ENCODE measurements at places on chromosomes 11 and 22.

DNA sequence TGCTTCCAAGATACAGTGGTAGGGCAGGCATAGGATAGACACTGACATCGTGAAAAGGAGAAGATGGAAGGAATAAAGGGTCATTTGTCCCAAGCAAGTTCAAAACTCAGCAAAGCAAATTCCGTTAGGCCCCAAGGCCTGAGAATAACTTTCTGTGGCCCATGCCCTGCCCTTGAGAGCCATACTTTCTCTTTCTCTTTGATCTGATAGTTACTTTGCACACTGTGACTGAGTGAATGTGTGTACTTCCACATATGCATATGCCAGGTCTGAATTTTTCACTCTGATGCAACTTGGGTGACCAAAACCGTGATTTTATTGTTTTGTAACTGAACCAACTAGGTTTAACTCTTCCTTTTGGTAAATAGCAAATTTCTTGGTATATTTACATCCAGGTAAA, 371.5 kb downstream of the RAB38 start:
- DNase-seq = no peak

DNA sequence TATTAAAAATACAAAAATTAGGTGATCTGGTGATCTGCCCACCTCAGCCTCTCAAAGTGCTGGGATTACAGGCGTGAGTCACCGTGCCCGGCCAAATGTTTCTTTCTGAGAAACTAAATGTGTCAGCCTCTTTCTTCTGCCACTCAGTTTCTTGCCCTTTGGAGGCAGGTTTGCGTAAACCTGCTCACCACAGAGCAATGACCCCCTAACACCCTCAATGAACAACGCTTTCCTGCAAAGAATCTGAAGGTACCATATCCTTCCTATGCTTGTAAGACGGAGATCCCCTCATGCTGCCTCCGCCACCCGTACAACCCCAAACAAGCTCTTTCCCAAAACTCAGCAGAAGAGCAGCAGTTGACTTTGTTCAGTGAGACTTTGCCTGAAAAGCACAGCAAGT, 38.7 kb upstream of the TTLL12 start:
- no peak for DNase-seq

- DNase-seq = no peak
Observed at GRCh38 chr11:76073724-76074123, 132.6 kb downstream of the WNT11 start.

GRCh38 chr11:75570559-75571139, 8.6 kb downstream of the SERPINH1 start:
- no peak for DNase-seq

DNA sequence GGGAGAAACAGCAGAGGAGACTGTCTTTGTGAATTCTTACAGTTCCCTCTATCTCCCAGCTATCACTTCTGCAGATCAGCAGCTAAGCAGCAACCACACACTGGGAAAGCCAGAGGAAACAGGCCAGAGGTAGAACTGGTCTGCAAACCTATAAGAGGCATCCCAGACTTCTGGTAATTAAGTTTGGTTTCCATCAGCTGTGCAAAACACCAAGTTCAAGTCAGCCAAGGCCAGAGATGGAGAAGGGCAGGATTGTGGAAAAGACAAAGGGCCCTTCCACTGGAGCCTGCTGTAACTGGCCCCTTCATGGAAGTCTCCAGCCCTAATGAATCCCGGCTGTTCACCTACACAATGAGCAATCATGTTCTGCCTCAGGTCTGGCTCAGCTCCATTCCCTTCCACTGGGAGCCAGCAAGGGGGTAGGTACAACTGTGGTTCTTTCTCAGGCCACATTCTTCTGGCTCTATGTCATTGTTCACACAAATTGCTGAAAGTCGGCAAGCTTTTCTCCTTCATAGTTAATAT, 4.6 kb upstream of the PAMR1 start:
- no peak for DNase-seq

DNA sequence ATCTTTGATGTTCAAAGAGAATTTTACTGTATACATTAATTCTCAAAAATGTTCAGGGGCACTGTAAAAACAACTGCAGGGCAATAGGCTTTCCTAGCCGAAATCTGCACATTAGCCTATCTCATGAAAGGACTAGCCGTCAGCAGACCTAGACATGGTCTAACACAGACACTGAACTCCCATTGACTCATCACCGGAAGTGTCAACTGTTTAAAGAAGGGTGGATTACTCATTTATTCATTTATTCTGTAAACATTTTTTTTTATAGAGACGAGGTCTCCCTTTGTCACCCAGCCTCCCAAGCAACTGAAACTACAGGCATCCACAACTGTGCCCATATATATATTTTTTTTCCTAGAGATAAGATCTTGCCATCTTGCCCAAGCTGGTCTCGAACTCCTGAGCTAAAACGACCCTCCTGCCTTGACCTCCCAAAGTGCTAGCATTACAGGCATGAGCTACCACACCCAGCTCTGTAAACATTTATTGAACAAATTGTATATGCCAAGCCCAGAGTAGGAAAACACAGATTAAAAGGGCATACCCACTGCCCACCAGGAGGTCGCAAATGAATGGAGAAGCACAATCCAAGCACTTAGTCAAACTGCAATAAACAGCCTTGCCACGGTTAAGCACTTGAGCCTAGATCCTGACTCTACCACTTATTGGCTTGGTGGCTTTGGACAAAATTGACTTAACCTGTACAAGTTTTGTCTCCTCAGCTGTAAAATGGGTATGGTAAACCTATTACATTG, 26.6 kb downstream of the RAB30 start:
- peak; percentile 41 for DNase-seq

DNA sequence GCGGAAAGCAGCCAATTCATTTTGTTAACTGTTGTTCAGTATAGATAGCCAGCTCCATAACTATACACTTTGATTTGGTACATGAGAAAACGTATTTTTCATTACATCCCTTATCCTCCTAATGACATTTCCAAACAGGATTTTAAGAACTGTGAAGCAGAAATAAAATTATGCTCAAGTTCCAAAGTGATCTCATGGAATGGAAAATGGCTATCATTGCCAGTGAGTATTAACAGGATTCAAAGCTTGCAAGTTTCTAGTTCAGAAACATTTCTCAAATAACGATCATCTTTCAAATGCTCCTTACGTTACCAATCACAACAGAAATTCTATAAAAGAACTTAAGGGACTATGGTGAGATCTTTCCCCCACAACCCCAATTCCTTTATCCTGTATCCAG, 53.7 kb downstream of the CADM1 start:
- DNase-seq = no peak

- DNase-seq = peak; percentile 32
Observed at GRCh38 chr11:17244046-17244445, 32.5 kb upstream of the NUCB2 start.

- DNase-seq = peak; percentile 58
Observed at GRCh38 chr22:28674121-28674563, 5.5 kb downstream of the TTC28 start.

GRCh38 chr22:35995348-35995747, 33.3 kb downstream of the RBFOX2 start:
- DNase-seq = no peak

GRCh38 chr11:27496461-27496860, 10.1 kb downstream of the LIN7C start:
- no peak for DNase-seq

DNA sequence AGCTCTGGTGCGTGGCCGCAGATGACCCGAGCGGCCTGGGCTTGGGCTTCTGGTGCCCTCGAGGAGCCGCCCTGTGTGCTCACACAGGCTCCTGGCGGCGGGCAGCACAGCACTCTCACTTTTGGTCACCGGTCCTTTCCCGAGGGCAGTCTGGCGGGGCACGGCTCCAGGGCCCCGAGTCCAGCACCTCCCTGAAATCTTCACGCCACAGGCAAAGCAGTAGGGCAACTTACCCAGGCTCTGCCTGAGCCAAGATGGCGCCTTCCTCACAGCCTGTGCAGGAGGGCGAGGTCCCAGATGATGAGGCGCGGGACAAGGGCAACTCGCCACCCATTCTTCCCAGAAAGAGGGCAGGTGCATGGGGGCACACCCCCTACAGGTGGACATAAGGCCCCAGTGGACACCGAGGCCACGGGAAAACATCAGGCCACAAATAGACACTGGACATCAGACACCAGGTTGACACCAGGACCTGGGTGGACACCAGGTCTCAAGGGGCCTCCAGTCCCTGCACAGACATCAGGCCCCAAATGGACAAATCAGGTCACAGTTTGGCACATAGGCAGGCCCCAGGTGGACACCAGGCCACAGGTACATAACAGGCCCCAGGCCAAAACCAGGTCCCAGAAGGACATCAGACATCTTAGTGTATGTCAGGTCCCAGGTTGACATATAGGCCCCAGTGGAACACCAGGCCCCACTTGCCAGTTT, 57.6 kb upstream of the SEPTIN5 start:
- no peak for DNase-seq

DNA sequence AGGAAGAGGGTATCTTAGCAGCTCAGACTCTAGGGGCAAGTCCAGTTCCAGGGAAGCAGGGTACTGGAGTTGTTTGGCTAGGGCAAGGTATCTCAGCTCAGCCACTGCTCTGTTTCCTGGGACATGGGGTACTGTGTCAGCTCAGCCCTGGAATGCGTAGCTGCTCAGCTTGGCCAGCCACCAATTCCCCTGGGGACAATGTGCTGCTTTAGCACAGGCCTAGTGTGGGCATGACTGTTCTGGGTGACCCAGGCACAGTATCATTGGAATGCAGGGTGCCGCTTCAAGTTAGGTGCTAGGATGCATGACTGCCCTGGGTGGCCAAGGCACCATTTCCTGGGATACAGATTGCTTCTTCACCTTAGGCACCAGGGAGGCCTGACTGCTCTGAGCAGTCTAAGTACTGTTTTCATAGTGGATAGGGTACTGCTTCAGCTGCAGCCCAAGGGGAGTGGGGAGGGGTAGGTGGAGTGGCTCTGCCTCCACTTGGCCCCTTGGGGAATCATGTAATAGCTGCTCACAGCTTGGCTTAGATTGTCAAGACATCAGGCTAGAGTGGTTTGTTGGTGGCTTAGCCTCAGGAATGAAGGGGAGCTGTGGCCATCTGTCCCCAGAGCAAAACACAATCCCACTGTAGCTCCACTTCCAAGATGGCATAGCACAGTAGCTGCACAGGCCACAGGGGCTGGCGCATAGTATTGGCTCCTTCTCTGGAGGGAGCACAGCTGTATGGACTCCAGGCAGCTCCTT, 36.0 kb downstream of the MADD start:
- no peak for DNase-seq

DNA sequence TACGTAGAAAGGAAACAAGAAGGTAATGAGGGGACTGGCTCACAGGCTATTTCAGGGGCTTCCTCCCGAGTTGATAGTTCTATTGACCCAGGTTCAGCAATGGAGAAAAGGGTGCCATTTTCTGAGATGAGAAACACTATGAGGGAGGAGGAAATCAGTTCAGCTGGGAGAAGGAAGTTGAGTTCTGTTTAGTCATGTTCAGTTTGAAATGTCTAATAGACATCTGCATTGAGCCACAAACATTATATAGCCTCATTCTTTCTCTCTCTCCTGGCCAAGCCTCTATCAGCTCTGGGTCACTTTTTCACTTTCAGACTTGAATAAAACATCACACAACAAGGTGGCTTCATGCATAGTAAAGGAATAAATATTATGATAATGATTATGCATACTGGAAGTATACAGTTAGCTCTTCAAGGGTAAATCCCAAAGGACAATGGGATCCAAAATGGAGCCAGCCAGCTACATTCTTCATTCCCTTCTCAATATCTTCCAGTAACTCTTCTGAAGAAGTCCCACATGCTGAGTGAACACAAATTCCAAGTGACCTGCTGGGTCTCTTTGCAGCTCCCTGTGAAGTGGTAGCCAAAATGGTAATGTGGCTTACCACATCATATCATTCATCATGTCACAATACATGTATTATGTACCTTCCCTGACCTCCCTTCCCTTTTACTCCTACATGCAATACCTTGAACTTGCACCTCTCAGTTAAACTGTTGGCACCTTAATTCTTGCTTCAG, 80.9 kb upstream of the CD44 start:
- no peak for DNase-seq

DNA sequence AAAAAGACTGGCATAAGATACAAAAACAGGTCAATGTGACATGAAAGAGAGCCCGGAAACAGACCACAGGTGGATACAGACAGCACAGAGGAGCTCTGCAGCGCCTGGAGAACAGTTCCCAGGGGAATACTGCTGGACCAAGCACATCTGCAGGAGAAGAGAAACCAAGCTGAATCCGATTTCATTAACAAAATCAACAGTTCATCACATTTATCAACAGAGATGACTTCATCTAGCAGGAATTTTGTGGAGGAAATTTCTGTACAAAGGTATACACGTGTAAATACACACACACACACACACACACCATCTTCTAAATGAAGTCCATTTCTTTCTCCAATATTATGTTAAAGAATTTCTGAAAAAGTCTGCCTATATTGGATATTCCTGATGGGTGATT, 17.1 kb downstream of the YPEL1 start:
- DNase-seq = no peak

GRCh38 chr11:28581286-28582242, 473.4 kb downstream of the METTL15 start:
- no peak for DNase-seq

GRCh38 chr11:114399490-114400215, 658 bp downstream of the C11orf71 start:
- no peak for DNase-seq

GRCh38 chr11:14237444-14237961, 121.5 kb downstream of the RRAS2 start:
- peak; percentile 62 for DNase-seq

- DNase-seq = no peak
Observed at GRCh38 chr22:46862418-46863324, 100.2 kb downstream of the TBC1D22A start.

DNA sequence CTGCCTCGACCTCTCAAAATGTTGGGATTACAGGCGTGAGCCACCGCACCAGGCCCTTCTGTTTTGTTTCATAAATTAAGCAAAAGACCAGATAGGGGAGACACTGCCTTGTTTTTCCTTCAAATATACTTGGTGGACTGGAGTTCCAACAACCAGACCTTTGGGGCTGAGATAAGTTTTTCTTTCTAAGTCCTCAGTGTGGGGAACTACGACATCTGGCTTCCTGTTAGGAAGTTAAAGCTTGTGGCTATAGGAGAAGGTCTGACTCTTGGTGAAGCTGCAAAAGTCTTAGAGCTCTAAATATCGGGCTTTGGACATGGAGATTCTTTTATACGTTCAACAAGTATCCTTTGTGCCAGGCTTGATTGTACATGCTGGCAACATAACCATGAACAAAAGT, 64.1 kb upstream of the EED start:
- no peak for DNase-seq

DNA sequence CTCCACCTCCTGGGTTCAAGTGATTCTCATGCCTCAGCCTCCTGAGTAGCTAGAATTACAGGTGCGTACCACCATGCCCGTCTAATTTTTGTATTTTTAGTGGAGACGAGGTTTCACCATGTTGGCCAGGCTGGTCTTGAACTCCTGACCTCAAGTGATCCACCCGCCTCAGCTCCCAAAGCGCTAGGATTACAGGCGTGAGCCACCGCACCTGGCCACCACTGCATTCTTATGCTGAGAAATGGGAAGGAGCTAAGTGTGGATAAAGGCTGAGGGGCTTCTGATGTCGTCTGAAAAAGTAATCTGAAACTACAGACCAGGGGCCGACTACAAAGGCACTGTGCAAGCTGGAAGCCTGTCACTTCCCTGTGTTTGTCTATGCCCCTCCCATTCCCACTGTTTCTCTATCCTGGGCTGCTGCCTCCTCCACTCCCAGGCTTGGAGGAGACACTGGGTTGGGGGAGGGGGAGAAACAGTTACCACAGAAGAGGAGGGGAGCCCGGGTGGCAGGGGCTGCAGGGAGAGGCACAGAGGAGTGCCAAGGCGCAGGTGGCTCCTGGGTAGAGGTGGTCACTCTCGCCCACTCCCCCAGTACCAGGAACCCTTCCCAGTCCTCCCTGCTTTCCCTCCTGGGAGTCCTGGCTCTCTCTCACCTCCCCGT, 2.9 kb upstream of the MTA2 start:
- no peak for DNase-seq

Measured in GM13976 (cell line).